ENCODE measurements at places on chromosomes 12 and 14.

GRCh38 chr14:67389811-67390534 is 22.0 kb downstream of the PLEK2 start:
- no peak for DNase-seq

- DNase-seq: no peak
These were observed 135.8 kb upstream of the SCAF11 start for GRCh38 chr12:46126050-46126727.

DNA sequence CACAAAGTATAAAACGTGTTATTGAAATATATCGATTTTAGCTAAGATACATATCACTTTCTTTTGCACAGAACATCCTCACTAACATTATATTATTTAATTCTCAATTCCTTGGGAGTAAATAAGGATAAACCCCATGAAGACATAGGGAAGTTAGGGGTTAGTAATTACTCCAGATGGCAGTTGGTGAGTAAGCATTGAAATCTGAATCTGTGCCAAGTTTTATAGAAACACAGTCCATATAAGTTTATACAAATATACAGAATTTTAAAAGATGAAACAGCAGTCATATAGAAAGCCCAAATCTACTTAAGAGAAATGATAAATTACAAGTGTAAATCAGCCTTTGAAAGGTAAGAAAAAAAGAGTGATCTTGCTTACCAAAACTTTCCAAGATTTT is 200.4 kb upstream of the SYT10 start:
- no peak for DNase-seq

DNA sequence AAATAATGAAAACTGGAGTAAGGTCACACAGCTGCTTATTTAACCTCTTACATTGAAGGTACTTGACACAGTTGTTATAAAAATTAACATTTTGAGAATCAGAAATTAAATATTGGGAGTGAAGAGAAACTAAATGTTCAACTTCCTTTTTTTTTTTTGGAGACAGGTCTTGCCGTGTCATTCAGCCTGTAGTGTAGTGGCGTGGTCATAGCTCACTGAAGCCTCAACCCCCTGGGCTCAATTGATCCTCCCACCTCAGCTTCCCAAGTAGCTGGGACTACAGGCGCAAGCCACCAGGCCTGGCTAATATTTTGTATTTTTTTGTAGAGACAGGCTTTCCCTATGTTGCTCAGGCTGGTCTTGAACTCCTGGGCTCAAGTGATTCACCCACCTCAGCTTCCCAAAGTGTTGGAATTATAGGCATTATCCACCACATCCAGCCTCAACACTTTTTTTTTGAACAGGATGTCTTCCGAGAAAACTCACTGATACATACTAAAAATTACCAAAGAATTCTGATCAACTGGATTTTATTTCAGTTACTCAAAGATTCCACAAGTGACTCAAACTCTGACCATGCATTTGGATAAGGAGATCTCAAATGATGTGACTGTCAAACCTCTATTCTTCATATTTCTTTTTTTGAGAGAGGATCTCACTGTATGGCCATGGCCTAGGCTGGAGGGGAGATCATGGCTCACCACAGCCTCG is 35.4 kb downstream of the SGPP1 start:
- no peak for DNase-seq

GRCh38 chr14:61406198-61406597 is 84.8 kb downstream of the PRKCH start:
- no peak for DNase-seq
